H1 (cell line): ENCODE measurements at places on chromosomes 16 and 17. TPM values are rescaled to one million over a fixed set of nuclear protein-coding genes. Genes with fewer than 3 reads are reported as not detected.

The FBXL16 gene
- 10.3 and 12.5 TPM in 2 replicates for total RNA-seq

- no peak overlapping the region for H3K4me3 ChIP-seq
- no peak overlapping the region for H3K27ac ChIP-seq
- H3K36me3 ChIP-seq = no peaks in the 10 kb centered on the region
- DNase-seq = no peak
- H3K27me3 ChIP-seq = no peaks in the 10 kb centered on the region
- H3K4me1 ChIP-seq = peaks cover 2% of the 10 kb centered on the region; the same call in 1 of the 2 replicates
These were observed 209.7 kb downstream of the CCDC182 start for GRCh38 chr17:57535249-57535966.

GRCh38 chr16:5175266-5175665 lies 77.7 kb upstream of the EEF2KMT start:
- no peaks in the 10 kb centered on the region for H3K4me1 ChIP-seq
- no peaks in the 10 kb centered on the region for H3K27me3 ChIP-seq
- no peak overlapping the region for H3K27ac ChIP-seq
- no peak for DNase-seq

DNA sequence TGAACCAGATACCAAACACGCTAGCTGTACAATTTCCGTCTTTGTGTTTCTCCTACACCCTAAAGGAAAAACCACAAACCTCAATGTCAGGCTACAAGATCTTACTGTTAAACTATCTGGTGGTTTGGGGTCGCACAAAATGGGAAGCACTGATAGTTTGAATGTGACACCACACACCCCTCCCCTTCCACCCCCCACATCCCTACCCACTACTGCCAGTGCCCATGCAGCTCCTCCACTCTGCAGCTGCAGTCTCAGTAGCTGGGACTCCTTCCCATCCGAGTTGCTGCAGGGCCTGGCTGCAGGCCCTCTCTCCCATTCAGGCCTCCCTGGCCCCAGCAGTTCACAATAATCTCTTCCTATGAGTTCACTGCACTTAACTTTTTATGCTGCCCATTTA lies 18.4 kb downstream of the TRAP1 start:
- H3K27me3 ChIP-seq = no peaks in the 10 kb centered on the region
- DNase-seq = no peak
- peaks cover 4% of the 10 kb centered on the region for H3K36me3 ChIP-seq
- H3K27ac ChIP-seq = no peak overlapping the region
- H3K4me3 ChIP-seq = no peak overlapping the region
- no peaks in the 10 kb centered on the region for H3K4me1 ChIP-seq

- no peak overlapping the region for H3K4me3 ChIP-seq
- peaks cover 15% of the 10 kb centered on the region for H3K4me1 ChIP-seq
- H3K27me3 ChIP-seq = no peaks in the 10 kb centered on the region
These were observed 8.1 kb upstream of the DNASE1 start for GRCh38 chr16:3646348-3646920.

- no peak for DNase-seq
- peak overlapping the region; percentile 87 for H3K4me3 ChIP-seq
- no peak overlapping the region for H3K27ac ChIP-seq
- peaks cover 23% of the 10 kb centered on the region for H3K36me3 ChIP-seq
These were observed 631 bp downstream of the TBL3 start for GRCh38 chr16:1972490-1972877.

GRCh38 chr17:50093807-50094206 lies 1.3 kb upstream of the PDK2 start:
- H3K27ac ChIP-seq = no peak overlapping the region
- peaks cover 7% of the 10 kb centered on the region for H3K4me1 ChIP-seq
- no peaks in the 10 kb centered on the region for H3K27me3 ChIP-seq
- no peak for DNase-seq
- H3K4me3 ChIP-seq = no peak overlapping the region
- no peaks in the 10 kb centered on the region for H3K36me3 ChIP-seq

DNA sequence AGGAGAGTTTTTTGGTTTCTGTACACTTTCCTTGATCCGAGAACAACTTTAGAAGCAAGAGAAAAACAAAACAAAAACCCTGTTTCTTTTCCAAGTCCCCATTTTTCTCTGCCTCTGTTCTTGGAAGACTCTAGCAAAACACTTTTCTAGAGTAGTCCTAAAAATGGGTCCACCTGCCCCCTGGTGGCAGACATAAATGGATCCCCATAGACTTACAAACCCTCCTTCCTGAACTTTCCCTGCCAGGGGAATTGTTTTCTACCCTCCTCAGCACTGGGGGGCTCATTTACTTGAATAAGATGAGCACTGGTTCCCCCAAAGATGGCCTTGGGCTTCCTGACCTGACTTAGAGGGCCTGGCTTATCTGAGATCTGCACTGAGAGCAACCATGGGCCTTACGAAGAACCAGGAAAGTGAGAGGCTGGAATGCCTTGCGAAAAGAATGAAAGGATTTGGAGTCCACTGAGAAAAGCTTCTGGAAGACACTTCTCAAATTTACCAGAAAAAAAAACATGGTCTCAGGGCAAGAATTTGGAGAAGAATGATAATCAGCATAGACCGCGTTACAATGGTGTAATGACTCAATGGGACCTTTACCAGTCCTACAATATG lies 48.0 kb upstream of the CDYL2 start:
- H3K4me3 ChIP-seq = no peak overlapping the region
- no peaks in the 10 kb centered on the region for H3K27me3 ChIP-seq
- DNase-seq = peak; percentile 36
- no peak overlapping the region for H3K27ac ChIP-seq

The ITGAX gene
- total RNA-seq = not detected in 2 replicates

DNA sequence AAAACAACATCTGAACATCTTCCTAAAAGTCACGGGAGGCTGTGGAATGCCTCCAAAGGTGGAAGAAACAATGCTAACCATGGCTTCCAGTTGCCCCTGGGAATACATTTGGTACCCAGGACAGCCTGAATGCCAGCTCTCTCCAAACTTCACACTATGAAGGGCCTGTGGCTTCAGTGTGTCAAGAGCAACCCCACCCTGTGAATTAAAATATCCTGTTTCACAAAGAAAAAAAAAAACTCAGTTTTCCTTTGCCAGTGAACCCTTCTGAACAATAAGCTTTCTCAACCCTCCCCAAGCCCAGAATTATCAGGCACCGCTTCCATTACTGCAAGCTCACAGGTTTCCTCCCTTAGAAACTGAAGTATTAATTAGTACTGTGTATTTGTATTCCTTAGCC lies 69.8 kb downstream of the SLC39A11 start:
- no peaks in the 10 kb centered on the region for H3K36me3 ChIP-seq
- no peaks in the 10 kb centered on the region; the same call in 1 of the 2 replicates for H3K4me1 ChIP-seq
- DNase-seq = no peak
- no peak overlapping the region for H3K4me3 ChIP-seq
- no peaks in the 10 kb centered on the region for H3K27me3 ChIP-seq

- H3K36me3 ChIP-seq = no peaks in the 10 kb centered on the region; the same call in 1 of the 2 replicates
- peak overlapping the region; percentile 71 for H3K27ac ChIP-seq
- no peaks in the 10 kb centered on the region; the same call in 1 of the 2 replicates for H3K27me3 ChIP-seq
These were observed 13.5 kb downstream of the SPATA32 start for GRCh38 chr17:45248132-45248957.

DNA sequence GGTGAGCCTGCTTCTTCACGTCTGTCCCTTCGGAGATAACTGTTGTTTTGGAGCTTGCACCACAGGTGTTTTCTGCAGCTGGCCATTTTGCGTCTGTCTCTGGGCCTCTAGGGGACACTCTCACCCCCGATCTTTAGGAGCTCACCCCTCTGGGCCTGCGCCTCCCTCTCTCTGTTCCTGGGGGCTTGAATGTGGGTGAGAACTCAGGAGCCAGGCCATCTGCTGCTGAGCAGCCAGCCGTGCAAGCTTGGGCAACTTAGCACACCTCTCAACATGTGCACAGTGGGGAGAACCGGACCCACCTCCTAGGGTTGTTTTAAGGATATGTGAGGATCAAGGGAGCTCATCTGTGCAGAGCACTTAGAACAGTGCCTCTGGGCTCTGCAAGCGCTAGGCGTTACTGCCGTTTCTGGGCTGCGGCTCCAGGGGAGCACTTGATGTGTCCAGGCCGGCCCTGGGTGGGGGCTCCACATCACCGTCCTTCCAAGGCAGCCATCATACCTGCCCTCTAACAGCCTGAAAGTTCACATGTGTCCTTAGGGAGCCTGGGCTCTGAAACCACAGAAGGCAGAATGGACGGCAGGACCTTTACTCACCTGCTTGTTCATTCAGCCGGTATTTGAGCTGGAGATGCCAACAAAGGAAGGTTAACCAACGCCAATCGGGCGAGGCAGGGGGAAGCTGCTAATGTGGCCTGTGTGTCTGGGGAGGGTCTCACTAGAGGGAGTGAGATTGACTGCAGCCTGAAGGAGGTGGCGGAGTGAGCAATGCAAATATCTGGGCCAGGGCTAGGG lies 66.3 kb downstream of the MRC2 start:
- H3K4me1 ChIP-seq = no peaks in the 10 kb centered on the region; the same call in 1 of the 2 replicates
- H3K27ac ChIP-seq = no peak overlapping the region
- no peak for DNase-seq
- no peaks in the 10 kb centered on the region for H3K27me3 ChIP-seq

The MYL11 gene
- total RNA-seq = 1.2 TPM in 1 of 2 replicates, not detected in the other

- H3K27me3 ChIP-seq = no peaks in the 10 kb centered on the region
- H3K27ac ChIP-seq = no peak overlapping the region
- H3K36me3 ChIP-seq = peaks cover 23% of the 10 kb centered on the region
- peaks cover 6% of the 10 kb centered on the region; the same call in 1 of the 2 replicates for H3K4me1 ChIP-seq
- H3K4me3 ChIP-seq = no peak overlapping the region
- no peak for DNase-seq
These were observed 36.5 kb downstream of the FANCA start for GRCh38 chr16:89779909-89780305.

The CD7 gene
- total RNA-seq = 0.86 and 1.3 TPM in 2 replicates

GRCh38 chr16:78415013-78415412 lies 315.6 kb downstream of the WWOX start:
- H3K36me3 ChIP-seq = no peaks in the 10 kb centered on the region
- no peaks in the 10 kb centered on the region for H3K27me3 ChIP-seq
- no peak overlapping the region for H3K27ac ChIP-seq
- no peak overlapping the region for H3K4me3 ChIP-seq

DNA sequence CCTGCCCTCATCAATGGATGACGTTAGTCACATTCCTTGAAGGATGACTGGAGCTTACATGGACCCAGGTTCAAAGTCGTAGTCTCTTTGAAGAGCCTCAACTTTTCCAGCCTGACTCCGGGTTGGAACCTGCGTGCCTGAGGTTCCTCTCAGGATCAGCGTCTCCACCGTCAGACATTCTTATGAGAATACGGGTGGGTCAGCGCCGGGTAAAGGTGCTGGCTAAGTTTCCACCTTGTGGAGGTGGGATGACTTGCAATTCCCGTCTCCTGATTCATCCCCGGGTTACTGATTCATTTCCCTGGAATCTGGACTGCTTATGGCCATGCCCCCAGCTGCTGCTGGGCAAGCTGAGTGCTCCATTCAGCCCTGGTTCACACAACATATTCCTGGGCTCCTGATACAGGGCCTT lies 38.9 kb upstream of the CMIP start:
- no peak overlapping the region for H3K4me3 ChIP-seq
- H3K36me3 ChIP-seq = no peaks in the 10 kb centered on the region
- no peaks in the 10 kb centered on the region; the same call in 1 of the 2 replicates for H3K27me3 ChIP-seq
- H3K4me1 ChIP-seq = peaks cover 5% of the 10 kb centered on the region
- no peak overlapping the region for H3K27ac ChIP-seq

The PIPOX gene
- 55.5 and 57.2 TPM in 2 replicates for total RNA-seq

- H3K27me3 ChIP-seq = no peaks in the 10 kb centered on the region
- DNase-seq = no peak
- no peak overlapping the region for H3K27ac ChIP-seq
- no peak overlapping the region for H3K4me3 ChIP-seq
These were observed 56.3 kb downstream of the SF3B3 start for GRCh38 chr16:70579648-70580630.

- peaks cover 11% of the 10 kb centered on the region; the same call in 1 of the 2 replicates for H3K36me3 ChIP-seq
- H3K4me1 ChIP-seq = peaks cover 17% of the 10 kb centered on the region
- peaks cover 84% of the 10 kb centered on the region for H3K27me3 ChIP-seq
These were observed 21.0 kb downstream of the CBX4 start for GRCh38 chr17:79818026-79818758.

- peaks cover 28% of the 10 kb centered on the region for H3K4me1 ChIP-seq
- no peaks in the 10 kb centered on the region for H3K36me3 ChIP-seq
- no peak for DNase-seq
- H3K27ac ChIP-seq = no peak overlapping the region
- H3K27me3 ChIP-seq = no peaks in the 10 kb centered on the region
These were observed 1.3 kb downstream of the AKAP1 start for GRCh38 chr17:57086069-57086930.

- peaks cover 96% of the 10 kb centered on the region for H3K36me3 ChIP-seq
- no peaks in the 10 kb centered on the region for H3K27me3 ChIP-seq
These were observed 20.7 kb upstream of the GLG1 start for GRCh38 chr16:74627506-74628220.

DNA sequence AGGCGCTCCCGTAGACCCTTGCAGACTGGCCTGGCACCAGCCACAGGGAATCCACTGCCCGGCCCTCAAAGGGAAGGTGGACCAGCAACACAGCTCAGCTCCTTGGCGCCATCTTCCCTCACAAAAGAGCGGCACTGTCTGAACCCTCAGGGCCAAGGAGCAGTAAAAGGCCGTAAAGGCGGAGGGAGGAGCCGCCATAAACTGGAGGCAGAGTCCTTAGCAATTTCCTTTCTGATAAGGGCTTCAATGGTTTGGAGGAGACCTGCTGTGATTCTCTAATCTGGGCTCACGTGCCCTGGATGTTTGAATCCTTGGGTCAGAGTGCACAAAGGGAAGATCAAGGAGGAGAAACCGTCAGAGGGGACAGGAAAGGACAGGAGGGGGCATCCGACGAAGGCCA lies 15.5 kb upstream of the AXIN2 start:
- no peaks in the 10 kb centered on the region for H3K36me3 ChIP-seq
- no peak overlapping the region for H3K27ac ChIP-seq
- H3K27me3 ChIP-seq = no peaks in the 10 kb centered on the region
- no peak for DNase-seq
- H3K4me3 ChIP-seq = no peak overlapping the region

- H3K36me3 ChIP-seq = no peaks in the 10 kb centered on the region
- H3K27me3 ChIP-seq = no peaks in the 10 kb centered on the region
- H3K4me1 ChIP-seq = no peaks in the 10 kb centered on the region
- no peak overlapping the region for H3K4me3 ChIP-seq
These were observed 14.4 kb downstream of the CHCT1 start for GRCh38 chr17:60436676-60437075.

- DNase-seq = no peak
- H3K4me3 ChIP-seq = no peak overlapping the region
- H3K4me1 ChIP-seq = no peaks in the 10 kb centered on the region; the same call in 1 of the 2 replicates
- H3K27ac ChIP-seq = no peak overlapping the region
- H3K36me3 ChIP-seq = no peaks in the 10 kb centered on the region
These were observed 49.9 kb downstream of the BAIAP2 start for GRCh38 chr17:81084680-81085419.

DNA sequence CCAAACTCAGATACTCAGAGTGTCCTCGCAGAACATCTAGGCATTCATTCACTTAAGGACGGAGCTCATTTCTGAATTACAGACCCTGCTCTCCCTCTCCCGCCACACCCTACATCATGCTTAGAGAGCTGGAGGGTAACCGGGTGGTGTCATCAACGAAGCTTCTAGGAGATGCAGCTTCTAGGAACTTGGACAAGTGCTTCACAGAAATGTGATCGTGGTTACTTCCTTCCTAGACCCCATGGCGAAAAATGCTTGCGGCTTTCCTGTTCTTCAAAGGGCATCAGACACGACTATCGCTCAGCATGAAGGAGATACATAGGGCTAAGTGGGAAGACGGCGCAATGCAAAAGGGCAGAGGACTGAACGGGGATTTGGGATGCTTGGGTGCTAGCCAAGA lies 126.8 kb downstream of the ZFHX3 start:
- no peaks in the 10 kb centered on the region for H3K4me1 ChIP-seq
- H3K27me3 ChIP-seq = no peaks in the 10 kb centered on the region
- DNase-seq = no peak
- no peaks in the 10 kb centered on the region for H3K36me3 ChIP-seq
- H3K4me3 ChIP-seq = no peak overlapping the region
- H3K27ac ChIP-seq = no peak overlapping the region

- H3K27me3 ChIP-seq = no peaks in the 10 kb centered on the region; the same call in 1 of the 2 replicates
- H3K4me3 ChIP-seq = no peak overlapping the region
- no peak overlapping the region for H3K27ac ChIP-seq
- DNase-seq = no peak
- H3K4me1 ChIP-seq = no peaks in the 10 kb centered on the region
- H3K36me3 ChIP-seq = no peaks in the 10 kb centered on the region
These were observed 6.4 kb upstream of the KRT28 start for GRCh38 chr17:40806131-40806530.
